ENCODE measurements at places on chromosomes 7 and 10.
A peak's percentile ranks its signal among the peaks of the same experiment; 100 is the strongest.

- no peak for DNase-seq
Measured at GRCh38 chr10:86955501-86956194, 1.8 kb downstream of the MMRN2 start.

GRCh38 chr7:5420067-5420880 is 3.4 kb downstream of the TNRC18 start:
- no peak for DNase-seq

- DNase-seq, result no peak
Measured at GRCh38 chr10:131102676-131103075, 208.8 kb downstream of the TCERG1L start.

DNA sequence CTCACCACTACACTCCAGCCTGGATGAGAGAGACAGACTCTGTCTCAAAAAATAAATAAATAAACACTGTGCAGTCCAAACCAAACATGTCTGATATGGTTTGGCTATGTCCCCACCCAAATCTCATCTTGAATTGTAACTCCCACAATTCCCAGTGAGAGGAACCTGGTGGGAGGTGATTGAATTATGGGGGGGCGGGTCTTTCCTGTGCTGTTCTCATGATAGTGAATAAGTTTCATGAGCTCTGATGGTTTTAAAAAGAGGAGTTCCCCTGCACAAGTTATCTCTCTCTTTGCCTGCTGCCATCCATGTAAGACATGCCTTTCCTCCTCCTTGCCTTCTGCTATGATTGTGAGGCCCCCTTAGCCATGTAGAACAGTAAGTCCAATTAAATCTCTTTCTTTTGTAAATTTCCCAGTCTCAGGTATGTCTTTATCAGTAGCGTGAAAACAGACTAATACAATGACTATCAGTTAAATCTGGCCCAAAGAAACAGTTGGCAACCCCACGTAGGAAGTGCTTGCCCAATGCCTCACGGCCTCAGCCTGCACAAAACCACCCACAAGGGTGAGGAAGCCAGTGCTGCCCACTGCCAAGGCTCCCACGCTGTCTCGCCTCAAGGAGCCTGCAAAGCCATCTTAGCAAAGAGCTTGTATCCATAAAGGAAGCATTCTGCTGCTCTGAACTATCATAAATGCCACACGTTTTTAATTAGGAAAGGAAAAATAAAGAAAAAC is 64.7 kb downstream of the PIK3AP1 start:
- DNase-seq, result no peak

- no peak for DNase-seq
Measured at GRCh38 chr10:61279400-61279799, 173.8 kb downstream of the TMEM26 start.

DNA sequence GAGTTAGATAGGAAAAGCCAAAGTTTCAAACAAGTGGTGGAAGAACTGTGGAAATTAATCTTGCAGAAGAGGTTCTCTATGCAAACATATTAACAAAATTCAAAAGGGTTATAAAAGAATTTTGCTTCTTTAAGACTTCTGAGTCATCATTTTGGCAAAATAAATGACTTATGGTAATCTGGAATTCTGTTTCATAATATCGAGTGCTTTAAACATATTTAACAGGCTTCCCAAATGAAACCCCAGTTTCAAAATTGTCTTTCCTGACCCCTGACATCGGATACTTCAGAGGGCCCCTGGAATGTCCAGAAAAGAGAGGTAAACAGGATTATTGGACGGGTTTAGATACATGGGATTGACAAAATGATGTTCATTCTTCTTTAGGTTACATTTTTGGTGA is 444.6 kb downstream of the HTR7 start:
- DNase-seq, result no peak

- no peak for DNase-seq
Measured at GRCh38 chr10:133235265-133235855, 2.3 kb upstream of the VENTX start.

GRCh38 chr7:101102026-101102425 is 16.7 kb downstream of the TRIM56 start:
- no peak for DNase-seq

- DNase-seq, result peak; percentile 46
Measured at GRCh38 chr7:98165827-98166667, 45.2 kb upstream of the BHLHA15 start.

DNA sequence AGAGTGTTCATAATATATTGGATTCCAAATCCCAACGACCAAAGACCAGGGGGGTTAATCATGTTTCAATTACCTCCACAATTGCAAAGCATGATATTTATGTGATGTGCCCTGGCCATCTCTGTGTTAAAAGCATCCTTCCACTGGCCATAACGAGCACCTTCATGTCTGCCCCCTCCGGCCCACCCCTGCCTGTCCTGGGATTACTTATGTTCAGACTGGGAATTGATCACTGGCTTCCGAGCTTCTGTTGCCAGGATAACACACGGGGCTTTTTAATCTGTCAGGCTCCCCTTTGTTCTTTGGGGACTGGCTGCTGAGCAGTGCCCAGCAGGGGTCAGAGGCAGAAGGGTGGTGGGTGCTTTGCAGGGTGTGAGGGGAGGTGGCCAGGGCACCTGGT is 13.7 kb upstream of the CHST15 start:
- DNase-seq, result no peak

DNA sequence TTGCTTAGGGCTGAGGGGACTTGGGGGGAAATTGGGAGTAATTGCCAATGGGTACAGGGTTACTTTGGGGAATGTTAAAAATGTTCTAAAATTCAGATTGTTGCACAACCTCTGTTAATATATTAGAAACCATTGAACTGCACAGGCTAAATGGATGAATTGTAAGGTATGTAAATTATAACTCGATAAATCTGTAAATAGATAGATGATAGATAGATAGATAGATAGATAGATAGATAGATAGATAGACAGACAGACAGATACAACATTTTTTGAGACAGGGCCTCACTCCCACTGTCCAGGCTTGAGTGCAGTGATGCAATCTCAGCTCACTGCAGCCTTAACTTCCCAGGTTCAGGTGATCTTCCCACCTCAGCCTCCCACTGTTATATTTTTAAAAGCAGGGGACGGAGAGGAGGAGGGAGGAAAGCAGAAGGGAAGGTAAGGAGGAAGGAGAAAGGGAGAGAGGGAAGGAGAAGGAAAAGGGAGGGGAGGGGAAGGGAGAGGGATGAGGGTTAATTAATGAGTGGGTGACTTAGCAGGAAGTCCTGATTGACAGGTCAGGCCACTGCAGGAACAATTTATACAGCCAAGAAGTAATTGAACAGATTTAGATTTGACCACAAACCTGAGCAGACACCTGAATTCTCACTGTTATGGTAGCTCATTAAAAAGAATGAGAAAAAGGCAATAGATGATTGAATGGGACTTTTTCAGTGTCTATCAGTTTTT is 38.7 kb downstream of the AOC1 start:
- no peak for DNase-seq

GRCh38 chr10:22536620-22537019 is 177.8 kb downstream of the PIP4K2A start:
- no peak for DNase-seq

- no peak for DNase-seq
Measured at GRCh38 chr10:110996256-110996655, 76.9 kb downstream of the SHOC2 start.

GRCh38 chr10:132992433-132993215 is 50.3 kb upstream of the CFAP46 start:
- DNase-seq, result no peak

DNA sequence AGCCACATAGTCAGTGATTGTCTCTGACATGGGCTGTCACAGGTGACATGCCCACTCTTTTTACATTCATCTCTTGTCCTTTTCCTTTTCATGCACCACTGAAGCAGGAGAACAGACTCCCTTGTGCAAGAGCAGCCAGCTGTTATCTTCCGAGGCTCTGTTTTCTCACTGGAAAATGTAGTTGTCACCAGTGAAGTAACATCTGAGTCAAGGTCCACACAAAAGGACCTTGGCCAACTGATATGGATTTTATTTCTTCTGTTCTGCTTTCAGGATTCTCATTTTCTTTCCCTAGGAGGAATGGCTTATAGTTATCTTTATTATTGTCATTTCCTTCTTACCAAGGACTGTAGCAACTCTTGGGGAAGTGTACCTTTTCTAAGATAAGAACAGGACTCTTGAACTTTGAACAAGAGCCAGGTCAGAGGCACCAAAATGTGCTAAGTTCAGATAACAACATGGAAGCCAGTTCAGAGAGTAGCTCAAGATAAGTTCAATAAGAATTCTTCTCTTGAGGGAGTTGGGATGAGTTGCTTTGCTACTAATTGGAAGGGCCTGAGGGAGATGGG is 22.7 kb downstream of the AVPI1 start:
- no peak for DNase-seq

DNA sequence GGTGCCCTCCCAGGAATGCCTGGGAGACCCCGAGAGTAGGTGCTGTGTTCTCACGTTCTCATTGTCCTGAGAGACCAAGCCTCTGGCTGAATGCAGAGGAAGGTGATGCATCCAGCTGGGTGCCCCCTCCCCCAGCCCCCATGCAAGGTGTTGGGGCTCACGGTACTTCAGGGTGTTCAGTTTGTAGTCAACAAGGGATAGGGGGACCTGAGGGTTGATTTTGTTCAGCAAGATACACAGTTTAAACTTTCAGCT is 60.4 kb upstream of the DUSP5 start:
- no peak for DNase-seq

DNA sequence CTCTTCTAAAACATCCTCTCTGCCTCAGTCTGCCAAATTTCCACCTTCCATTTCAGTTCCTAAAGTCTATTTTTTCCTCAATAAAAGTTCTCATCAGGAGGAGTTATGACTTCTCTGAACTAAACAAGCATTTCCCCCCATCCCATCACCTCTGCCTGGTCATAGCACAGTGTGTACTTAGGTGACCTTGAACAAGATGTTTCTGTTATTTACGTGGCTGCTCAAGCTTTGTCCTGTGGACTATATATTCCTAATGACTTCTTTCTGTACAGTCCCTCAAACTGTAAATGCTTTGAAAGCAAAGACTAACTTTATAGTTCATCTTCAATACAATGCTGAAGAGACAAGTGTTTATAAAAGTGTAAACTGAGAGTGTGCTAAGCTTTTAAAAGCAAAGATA is 166.9 kb downstream of the CPEB3 start:
- DNase-seq, result no peak

GRCh38 chr10:36712695-36713094 is 412.7 kb upstream of the ANKRD30A start:
- DNase-seq, result no peak

GRCh38 chr7:91285696-91286355 is 21.6 kb downstream of the FZD1 start:
- no peak for DNase-seq

DNA sequence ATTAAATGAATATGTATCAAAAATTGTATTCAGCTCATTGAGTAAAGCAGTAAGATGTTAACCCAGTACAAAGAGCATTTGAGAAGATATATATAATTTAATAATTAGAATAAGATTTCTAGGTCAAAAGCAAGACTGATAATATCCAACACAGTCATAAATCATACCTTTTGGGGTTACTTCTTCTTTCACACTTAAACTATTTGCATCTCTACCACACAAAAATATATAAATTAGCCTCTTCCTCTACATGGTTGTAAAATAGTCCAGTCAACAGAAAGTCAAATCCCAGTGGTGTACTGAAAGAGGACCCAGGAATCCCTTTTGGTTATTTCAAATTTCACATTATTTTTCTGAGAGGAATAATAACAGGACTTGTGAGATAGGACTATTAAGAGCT is 204.6 kb upstream of the INHBA start:
- no peak for DNase-seq

GRCh38 chr7:45080958-45081669 is 7.7 kb downstream of the NACAD start:
- DNase-seq, result no peak

DNA sequence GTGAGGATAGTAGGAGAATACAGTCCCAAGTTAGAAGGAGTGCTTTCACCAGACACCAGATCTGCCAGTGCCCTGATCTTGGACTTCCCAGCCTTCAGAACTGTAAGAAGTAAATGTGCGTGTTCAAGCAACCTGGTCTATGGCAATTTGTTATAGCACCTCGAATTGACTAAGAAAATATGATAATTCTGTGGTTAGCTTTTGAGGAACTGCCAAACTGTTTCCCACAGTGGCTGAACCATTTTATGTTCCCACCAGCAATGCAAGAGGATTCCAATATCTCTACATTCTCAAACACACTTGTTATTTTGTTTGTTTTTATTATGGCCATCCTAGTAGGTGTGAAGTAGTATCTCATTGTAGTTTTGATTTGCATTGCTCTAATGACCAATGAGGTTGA is 47.0 kb downstream of the RBM20 start:
- no peak for DNase-seq

DNA sequence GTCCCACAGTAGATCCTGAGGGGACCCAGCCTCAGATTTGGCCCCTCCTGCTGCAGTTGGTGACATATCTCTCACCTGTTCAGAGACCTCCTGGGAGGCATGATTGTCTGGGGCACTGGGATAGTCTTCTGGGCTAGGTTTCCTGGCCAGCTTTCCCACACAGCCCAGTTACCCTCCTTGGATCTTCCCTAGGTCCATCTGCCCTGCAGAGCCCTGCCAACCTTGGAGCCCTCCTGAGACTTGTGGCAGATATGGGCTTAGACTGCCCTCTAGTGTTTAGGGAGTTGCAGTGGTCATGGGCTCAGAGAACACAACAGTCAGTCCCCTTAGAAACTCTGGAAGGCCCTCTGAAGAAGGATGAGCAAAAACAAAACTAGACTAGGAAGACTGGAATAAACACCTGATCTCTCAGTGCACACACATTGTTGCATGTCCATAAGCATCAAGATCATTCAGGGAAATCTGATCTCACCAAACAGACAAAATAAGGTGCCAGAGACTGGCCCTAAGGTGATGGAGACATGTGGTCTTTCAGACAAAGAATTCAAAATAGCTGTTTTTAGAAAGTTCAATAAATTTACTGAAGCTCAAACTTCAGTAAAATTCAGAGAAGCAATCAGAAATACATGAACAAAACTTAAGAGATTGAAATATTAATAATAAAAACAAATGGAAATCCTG is 324.6 kb downstream of the ATRNL1 start:
- DNase-seq, result peak; percentile 42

DNA sequence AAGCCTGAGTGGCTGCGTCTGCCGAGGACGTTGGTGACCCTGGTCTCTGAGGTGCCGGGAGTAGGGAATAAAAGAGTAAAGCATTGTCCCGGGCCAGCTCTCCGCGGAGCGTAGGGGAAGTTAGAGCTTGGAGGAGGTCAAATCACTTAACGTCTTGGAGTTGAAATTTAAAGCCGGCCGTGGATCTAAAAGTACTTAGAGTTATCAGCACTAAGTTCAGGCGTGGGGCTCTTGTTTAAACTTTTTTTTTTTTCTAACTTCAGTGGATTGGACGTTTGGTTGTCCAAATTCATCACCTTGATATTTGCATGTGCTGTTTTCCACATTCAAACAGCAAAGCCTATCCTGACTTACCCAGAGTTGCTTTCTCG is 700 bp downstream of the NIPSNAP2 start:
- peak; percentile 40 for DNase-seq

- no peak for DNase-seq
Measured at GRCh38 chr7:133859231-133859630, 267.9 kb upstream of the LRGUK start.

Data from activated CD4-positive, alpha-beta T cell treated with anti-CD3 and anti-CD28 coated beads, Interleukin-2, amount 50 U/mL, for 16 hours (primary cell).